Activated CD8-positive, alpha-beta memory T cell treated with anti-CD3 and anti-CD28 coated beads for 1 hour (primary cell): ENCODE measurements at places on chromosomes 2 and 18.

- no peak for DNase-seq
These were observed 1391.1 kb downstream of the SUCLG1 start for GRCh38 chr2:83067947-83068346.

- DNase-seq, result no peak
These were observed 61.4 kb downstream of the CYRIA start for GRCh38 chr2:16604236-16604635.

- no peak for DNase-seq
These were observed 99.3 kb downstream of the COL6A3 start for GRCh38 chr2:237314681-237315080.

- no peak for DNase-seq
These were observed 220.1 kb downstream of the L3MBTL4 start for GRCh38 chr18:6194640-6195039.

DNA sequence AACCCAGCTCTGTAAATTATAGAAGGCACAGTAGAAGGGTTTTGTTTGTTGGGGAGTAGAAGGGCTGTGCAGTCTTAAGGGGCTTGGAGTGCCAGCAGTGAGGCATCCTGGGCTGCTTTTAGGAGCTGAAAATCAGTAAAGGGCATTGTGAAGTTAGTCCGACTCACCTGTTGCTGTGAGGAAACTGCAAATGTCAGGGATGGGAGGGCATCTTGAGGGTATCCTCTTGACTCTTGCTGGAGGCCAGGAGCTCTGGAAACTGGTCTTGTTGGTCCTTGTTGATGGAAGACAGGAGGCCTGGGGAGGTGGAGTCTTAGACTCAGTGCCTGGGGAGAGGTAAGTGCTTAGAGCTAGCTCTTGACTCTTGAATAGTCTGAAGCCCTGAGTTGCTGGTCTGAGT is 14.1 kb downstream of the CEP192 start:
- DNase-seq, result no peak

GRCh38 chr2:172173174-172173706 is 70.5 kb upstream of the DLX2 start:
- DNase-seq, result no peak

GRCh38 chr2:51103205-51103604 is 71.3 kb upstream of the NRXN1 start:
- no peak for DNase-seq

DNA sequence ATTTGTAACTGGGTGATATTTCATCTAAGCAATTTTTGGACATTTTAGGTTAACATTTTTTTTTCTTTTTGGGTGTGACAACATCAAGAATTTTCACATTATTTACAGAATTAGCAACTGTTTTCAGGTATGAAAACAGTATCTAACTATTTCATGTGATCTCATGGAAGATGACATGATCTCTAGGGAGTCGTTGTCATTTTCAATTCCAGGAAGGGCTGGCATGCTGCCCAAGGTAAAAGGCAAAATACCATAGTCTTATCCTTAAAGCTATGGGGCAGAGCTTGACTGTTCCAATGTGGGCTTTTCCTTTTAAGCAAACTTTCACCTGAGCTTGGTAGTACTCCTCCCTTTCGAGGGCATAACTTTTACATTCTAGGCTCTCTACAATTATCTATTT is 443.7 kb downstream of the DSEL start:
- no peak for DNase-seq

- DNase-seq, result no peak
These were observed 69.3 kb downstream of the NRP2 start for GRCh38 chr2:205751569-205752031.

DNA sequence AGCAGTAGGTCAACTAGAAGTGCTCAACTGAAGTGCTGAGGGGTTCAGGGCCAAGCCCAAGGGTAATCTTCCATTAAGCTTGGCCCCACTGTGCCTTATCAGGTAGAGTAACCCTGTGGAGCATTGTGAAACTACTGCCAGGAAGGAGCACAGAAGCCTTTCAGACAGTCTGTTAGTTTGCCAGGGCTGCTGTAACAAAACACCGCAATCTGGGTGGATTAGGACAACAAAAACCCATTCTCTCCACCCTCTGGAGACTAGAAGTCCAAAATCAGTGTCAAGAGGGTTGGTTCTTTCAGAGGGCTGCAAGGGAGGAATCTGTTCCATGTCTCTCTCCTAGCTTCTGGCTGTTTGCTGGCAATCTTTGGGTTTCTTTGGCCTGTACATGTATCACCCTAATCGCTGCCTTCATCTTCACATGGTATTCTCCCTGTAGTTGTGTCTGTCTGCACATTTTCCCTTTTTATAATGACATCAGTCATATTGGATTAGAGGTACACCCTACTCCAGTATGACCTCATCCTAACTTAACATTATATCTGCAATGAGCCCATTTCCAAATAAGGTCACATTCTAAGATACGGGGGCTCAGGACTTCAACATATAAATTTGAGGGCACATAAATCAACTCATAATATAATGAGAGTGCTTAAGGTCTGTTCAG is 21.2 kb downstream of the VIT start:
- DNase-seq, result no peak

DNA sequence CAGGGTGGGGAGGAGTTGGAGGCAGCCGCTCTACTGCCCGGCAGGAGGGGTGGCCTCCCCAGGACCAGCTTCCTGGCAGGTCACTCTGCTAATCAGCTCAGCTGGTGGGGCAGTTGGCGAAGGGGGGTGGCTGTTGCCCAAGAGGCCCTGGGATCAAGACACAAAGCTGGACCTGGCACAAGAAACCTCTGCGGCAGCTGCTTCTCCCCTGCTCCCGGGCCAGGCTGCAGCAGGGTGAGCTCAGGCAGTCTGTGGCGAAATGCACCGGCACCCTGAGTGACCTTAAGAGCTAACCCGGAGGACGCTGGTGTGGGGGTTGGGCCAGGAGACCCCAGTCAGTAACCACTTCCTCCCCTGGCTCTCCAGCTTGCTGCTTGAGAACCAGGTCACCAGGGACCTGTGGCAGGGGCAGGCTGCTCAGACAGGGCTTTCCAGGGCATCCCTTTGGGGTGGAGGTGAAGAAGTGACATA is 31.1 kb downstream of the TOGARAM2 start:
- no peak for DNase-seq

DNA sequence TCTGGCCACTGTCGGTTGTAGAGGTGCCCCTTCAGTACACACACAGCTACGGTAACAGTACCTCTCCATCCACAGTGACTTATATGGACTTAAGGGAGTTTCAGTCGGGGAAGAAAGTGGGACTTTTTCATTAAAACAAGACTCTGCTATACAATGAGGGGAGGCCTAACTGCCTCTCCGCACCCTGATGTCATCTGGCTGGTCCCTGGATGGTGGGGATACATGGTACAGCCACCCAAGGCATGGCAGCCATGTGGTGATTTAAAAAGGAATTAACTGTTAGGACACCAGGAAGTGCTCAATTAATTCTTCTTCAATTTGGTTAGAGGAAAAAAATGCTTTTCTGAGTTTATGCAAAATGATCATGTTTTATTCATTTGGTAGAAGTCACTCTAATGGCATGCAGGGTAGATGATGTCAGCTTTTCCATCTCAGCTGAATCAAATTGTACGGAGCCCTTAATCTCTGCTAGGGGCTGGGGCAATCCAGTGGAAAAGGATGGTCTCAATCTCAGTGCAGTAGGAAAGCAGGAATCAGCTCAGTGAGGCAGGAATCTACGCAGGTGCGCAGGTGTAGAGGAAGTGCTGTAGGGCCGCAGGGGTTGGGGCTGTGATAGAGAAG is 243.9 kb downstream of the PRKCE start:
- DNase-seq, result no peak

DNA sequence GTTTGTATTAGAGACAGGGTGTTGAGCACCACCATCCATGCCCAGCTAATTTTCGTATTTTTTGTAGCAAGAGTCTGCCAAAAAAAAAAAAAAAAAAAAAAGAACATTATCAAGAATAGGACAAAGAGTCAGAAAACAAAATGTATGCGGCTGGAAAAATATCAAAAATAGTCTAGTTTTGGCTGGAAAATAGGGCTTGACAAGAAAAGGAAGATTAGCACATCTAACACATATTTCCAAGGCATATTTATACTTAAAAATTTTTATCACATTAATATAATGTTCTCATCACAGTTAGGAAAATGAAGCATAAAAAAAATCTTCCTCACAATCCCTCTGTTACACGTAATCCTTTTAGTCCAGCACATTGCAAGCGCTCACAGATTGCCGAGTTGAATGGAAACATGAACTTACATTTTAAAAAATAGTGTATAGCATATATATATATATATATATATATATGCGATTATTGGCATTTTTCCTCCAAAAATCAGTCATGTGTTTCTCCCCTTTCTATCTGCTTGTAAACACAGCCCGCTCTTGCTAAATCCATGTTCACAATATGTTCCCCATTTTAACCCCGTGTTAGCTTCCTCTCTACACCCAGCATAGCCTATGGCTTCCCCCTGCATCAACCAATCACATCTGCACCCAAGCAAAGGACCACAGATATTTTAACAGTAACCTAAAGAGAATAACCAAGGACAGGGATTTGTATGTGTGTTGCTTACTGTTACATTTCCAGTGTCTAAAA is 183.0 kb downstream of the AFF3 start:
- DNase-seq, result no peak

- no peak for DNase-seq
These were observed 1.4 kb upstream of the CYP1B1 start for GRCh38 chr2:38077431-38077769.

- no peak for DNase-seq
These were observed 67.6 kb downstream of the SCN1A start for GRCh38 chr2:166060191-166060590.

GRCh38 chr2:238954841-238955591 is 107.1 kb downstream of the TWIST2 start:
- DNase-seq, result no peak

DNA sequence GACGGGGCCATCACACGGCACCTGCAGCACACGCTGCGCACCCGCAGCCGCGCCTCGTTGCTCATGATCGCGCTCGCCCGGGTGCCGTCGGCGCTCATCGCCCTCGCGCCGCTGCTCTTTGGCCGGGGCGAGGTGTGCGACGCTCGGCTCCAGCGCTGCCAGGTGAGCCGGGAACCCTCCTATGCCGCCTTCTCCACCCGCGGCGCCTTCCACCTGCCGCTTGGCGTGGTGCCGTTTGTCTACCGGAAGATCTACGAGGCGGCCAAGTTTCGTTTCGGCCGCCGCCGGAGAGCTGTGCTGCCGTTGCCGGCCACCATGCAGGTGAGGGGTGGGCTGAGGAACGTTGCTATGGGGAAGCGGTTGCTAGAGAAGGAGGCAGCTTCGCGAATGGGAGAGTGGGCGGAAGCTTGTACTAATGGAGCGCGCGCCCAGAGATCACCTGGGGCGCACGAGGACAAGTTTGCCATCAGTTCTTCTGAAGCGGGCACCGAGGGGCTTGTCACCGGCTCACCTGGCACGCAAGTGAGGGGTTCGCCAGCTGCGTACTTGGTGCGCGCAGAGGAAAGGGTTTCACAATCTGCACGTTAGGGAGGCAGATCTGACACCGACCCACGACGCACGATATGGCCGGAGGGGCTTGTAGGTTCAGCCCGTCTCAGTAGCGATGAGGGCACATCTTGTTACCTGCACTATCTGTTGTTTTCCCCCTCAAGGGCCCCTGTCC is 45.6 kb downstream of the DDX18 start:
- no peak for DNase-seq

DNA sequence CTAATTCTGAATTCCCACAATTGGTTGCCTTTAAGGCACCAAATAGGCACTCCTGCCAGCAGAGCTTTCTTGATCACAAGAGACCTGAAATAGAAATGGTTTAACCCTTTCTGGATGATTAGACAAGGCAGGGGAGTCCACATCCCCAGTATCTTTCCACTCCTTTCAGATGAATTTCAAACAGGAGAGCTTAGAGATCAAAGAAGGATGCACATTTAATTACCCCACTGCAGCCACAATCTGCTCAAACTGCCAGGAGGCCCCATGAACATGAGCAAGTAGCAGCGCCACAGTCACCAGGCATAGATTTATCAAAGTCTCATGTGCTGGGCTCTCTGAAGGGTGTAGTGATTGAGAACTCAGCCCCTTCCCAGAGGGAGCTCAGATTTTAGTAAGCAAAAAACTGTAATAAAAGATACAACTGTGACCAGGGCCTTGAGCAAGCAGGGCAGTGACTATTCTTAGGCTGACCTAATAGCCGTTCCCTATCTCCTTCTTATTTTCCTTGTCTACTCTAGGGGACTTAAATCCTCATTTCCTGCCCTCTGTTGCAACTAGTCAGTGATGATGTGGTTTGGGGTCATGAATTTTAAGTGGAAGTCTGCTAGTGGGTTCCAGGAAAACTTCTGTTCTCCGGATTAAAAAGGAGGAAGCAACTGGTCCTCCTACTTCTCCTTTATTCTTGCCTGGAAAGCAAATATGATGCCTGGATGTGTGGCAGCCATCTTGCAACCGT is 53.7 kb downstream of the SLC4A3 start:
- no peak for DNase-seq

- DNase-seq, result no peak
These were observed 94.1 kb downstream of the AAK1 start for GRCh38 chr2:69549421-69549820.

DNA sequence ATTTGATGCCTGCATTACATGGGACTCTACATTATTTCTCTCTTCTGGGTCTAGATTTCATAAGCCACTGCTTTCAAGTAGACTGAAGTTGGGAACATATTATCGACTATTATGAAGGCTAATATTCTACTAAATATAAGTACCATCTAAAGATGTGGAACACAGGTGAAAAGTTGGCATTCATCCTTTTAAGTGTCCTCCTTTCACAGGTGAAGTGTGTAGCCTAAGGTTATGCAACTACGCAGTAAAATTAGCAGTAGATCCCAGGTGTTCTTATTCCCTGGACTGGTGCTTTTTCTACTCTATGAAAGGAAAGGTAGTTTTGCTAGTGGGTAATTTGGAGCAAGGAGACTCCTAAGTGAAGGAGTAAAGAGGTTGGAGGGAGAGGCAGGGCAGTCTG is 88.2 kb upstream of the DPP10 start:
- DNase-seq, result no peak

DNA sequence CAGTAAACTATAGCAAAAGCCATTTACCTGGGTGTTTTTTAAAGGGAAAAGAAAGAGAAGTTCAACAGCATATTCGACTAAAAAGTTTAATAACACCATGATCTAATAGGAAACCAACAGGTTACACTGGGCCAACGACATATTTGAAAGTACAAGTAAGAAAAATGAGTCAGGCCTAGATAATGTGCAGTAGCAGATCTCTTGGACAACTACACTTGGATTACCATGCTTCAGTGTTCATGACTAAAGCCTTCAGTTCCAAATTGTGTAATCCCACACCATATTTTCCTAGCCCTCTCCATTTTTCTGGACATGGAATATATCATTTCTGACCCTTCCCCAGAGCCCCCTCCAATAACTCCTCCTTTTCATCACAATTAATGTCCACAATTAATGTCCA is 39.1 kb upstream of the FIGN start:
- no peak for DNase-seq

- no peak for DNase-seq
These were observed 36.9 kb downstream of the MAIP1 start for GRCh38 chr2:199992296-199992695.

DNA sequence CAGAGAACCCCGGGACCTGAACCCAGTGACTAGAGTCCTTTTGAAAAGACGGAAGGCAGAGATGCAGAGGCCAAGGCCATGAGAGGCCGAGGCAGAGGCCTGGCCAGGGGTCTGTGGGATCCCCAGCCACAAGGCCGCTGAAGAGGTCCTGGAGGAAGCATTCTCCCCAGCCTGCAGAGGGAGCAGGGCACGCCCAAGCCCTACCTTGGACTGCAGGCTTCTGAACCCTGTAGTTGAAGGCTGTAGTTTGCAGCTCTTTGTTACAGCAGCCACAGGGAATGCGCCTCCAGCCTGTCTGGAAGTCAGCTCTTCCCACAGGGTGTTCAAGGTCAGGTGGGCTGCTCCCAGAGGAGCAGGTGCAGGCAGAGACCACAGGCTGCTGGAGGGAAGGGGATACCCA is 22.1 kb upstream of the PXDN start:
- no peak for DNase-seq
